Retina (tissue), 1 donor: ENCODE measurements at places on chromosomes 3 and 15.

DNA sequence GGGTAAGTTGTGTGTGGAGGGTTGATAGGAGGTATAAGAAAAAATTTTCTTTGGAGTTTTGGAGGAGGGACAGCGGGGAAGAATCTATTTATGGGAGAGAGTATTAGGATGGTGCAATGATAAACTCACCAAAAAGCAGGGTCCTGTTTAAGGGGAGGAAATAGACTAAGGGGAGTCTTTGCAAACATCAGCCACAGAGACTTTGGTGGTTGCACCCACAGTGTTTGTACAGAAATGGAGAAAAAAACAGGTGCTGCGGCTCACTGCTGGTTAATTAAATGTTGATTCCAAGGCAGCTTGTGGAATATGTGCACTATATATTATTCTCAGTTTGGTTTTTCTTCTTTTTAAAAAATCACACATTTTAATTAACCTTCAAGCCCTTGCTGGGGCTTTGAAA, 182.1 kb downstream of the NECTIN3 start:
- no peak for DNase-seq

DNA sequence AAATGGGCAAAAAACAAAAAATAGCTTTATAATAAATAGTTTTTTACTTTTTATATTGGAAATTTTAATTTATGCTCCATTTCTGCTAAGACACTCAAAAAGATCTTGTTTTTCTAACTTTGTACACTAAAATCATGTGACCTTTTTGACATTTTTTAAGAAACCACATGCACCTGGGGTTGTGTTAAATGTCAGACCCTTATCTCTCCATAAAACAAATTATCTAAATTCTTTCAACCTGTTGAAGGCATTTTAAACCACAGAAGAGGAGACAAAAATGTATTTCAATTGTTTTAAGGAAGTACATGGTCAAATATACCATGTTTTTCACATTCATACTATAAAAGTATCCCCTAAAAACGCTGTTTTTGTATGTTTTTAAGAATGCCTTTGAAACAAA, 29.2 kb downstream of the IFT80 start:
- DNase-seq = no peak

DNA sequence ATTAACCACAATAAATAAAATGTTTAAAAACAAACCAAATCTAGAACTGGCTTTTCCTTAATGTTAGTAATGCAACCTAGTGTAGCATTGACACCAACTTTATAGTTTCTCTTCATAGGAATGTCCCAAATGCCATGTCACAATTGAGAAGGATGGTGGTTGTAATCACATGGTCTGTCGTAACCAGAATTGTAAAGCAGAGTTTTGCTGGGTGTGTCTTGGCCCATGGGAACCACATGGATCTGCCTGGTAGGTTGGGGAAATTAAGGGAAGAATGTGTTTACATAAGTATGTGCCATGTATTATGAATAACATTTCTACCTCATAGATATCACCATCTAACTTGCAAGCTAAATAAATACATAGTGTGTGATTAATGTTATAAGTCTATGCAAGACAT, 84.4 kb upstream of the GOLGA6B start:
- DNase-seq = no peak

DNA sequence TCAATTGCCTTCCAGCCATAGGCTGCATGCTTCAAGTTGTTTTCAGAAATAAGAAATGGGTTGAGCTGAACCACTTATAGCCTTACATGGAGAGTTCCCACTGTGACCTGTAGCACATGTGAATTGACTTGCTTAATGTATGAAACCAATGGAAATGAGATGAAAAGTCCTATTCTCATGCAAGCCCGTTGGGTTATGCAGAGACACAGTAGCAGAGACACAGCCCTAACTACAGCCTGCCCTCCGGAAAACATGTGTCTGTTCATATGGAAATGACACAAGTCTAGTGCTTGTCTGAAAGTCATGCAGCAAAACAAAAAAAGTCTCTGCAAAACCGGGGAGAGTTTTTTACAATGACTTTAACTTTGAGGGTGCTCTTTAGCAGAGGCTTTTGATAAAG, 14.5 kb downstream of the HIGD2B start:
- no peak for DNase-seq

DNA sequence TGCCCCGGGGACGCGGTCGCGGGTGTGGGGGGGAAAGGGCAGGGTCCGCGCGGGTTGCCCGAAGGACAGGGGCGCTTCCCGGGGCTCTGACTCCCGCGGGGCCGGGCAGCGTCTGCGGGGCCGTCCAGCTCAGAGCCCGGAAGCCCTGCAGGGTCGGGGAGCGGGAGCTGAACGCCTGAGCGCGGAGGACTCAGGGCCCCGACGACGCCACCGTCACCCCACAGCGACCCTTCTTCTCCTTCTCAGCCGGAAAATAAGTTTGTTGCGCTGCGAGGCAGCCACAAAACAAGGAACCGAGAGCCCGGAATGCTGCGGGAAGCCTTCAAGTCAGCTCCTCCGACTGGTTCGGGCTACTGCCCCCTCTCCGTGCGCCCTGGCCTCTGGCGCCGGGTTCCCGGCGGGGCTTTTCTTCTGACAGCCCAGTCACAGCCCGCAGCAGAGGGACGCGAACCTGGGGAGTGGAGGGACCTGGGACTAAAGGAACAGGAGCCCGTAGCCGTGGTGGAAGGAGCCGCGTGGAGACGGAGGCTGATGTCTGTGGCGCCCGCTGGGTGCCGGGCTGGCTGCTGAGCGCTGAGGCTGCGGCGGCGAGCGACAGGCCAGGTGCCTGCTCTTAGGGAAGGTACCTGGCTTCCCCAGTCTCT, 484 bp downstream of the CNTN4 start:
- DNase-seq = peak; percentile 92
